ENCODE measurements at places on chromosomes 3 and 15.

- no peak for DNase-seq
Observed at GRCh38 chr3:107847791-107848190, 243.0 kb downstream of the CD47 start.

GRCh38 chr3:30198162-30198561 lies 408.2 kb upstream of the TGFBR2 start:
- no peak for DNase-seq

- no peak for DNase-seq
Observed at GRCh38 chr3:108301695-108302404, 5.5 kb downstream of the HHLA2 start.

DNA sequence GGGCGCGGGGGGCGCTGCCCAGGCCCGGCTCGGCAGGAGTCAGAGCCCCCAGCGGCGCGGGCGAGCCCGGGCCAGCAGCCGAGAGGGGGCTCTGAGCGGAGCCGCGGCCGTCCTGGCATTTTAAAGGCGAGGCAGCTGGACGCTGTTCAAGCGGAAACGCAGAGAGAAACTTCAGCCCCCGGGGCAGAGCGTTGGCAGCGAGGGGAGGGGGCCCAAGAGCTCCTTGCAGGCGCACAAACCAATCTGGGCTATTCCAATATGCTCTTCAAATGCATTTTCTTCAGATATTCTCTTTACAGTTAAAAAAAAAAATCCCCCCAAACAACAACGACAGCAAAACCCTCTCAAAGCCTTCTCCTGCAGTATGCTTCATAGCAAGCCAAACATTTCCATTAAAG lies at the start of gene CTXND1:
CTXND1 (minus strand) TSS at position 93 of the 398 bp plus-strand sequence. CDS start 50,264 bp downstream, outside the sequence.
- DNase-seq = no peak

GRCh38 chr3:133934996-133935842 lies 39.5 kb upstream of the RAB6B start:
- no peak for DNase-seq

GRCh38 chr3:152183473-152183872 lies 85.3 kb upstream of the MBNL1 start:
- peak; percentile 86 for DNase-seq

- no peak for DNase-seq
Observed at GRCh38 chr3:88168171-88168570, 18.4 kb downstream of the C3orf38 start.

DNA sequence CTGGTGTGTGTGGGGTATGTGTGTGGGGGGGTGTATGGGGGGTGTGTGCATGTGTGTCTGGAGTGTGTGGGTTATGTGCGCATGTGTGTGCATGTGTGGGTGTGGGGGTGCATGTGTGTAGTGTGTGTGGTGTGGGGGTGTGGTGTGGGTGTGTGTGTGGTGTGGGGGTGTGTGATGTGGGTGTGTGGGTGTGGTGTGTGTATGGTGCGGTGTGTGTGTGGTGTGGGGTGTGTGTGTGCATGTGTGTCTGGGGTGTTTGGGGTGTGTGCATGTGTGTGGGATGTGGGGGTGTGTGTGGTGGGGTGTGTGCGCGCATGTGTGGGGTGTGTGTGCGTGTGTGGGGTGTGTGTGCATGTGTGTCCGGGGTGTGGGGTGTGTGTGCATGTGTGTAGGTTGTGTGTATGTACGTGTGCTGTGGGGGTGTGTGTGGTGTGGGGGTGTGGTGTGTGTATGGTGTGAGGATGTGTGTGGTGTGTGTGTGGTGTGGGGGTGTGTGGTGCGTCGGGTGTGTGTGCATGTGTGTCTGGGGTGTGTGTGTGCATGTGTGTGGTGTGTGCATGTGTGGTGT lies 6.2 kb upstream of the OCA2 start:
- DNase-seq = no peak

- no peak for DNase-seq
Observed at GRCh38 chr3:37068031-37068430, 74.7 kb downstream of the MLH1 start.

DNA sequence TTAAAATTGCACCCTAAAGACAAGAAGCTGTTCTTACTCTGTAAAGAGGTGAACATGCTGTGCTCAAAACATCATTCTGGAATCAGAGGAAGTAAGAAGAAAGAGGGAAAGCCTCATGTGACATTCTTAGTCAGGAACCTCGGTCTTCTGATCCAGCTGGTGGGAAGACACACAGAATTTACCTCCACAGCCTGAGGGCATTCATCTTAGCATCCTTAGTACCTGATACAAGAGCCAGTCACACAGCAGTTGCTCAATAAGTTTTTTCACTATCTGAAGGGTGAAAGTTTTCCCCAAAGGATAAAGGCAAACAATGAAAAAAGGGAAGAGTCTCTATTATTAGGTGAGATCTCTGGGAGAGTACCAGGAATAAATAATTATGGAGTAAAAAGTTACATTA lies 116.8 kb downstream of the SEMA6D start:
- no peak for DNase-seq

GRCh38 chr3:101011136-101011535 lies 17.9 kb upstream of the ABI3BP start:
- no peak for DNase-seq
